ENCODE measurements at places on chromosomes 5 and 9.

- no peak for DNase-seq
Measured at GRCh38 chr5:155299386-155300005, 285.9 kb downstream of the KIF4B start.

GRCh38 chr5:143806579-143806978 lies 5.4 kb upstream of the HMHB1 start:
- DNase-seq, result no peak

DNA sequence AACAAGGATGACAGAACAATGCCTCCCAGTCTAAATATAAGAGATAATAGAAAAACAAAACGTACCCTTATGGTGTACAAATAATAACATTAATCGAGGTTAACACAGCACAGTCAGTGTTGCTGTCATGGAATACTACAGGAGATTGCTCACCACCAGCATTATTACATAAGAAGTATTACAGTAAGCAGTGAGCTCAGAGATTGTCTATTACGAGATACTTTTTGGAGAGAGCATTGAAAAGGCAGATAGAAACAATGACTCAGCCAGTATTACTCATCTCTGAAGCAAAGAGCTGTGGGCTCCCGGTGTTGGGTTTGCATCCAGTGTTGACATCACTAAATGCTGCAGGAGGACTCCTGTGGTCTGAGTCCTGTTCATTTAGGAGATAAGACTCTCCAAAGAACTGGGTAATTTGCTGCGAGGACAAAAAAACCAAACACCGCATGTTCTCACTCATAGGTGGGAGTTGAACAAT lies 191.9 kb upstream of the SEMA6A start:
- peak; percentile 56 for DNase-seq

GRCh38 chr5:38613992-38614836 lies 57.8 kb upstream of the LIFR start:
- DNase-seq, result no peak

GRCh38 chr5:133472829-133473228 lies 139.5 kb downstream of the FSTL4 start:
- no peak for DNase-seq

- no peak for DNase-seq
Measured at GRCh38 chr9:6686396-6686795, 40.9 kb upstream of the GLDC start.

DNA sequence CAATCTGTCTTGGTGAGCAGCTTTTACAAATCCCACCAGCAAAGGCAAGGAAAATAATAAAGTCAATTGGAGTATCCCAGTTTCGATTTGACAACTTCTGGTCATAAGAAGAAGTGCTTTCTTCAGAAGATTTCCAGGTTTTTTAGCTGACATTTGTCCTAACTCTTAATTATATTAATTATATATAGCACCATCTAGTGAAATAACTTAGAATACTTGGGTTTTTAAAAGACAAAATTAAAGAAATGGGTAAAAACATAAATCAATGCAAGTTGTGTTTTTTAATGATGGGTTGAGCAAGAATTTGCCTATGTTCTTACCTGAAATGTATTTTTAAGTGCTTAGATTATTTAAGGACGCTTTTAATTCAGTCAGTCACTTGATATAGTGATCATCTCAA lies 421.8 kb downstream of the ACTL7B start:
- no peak for DNase-seq

DNA sequence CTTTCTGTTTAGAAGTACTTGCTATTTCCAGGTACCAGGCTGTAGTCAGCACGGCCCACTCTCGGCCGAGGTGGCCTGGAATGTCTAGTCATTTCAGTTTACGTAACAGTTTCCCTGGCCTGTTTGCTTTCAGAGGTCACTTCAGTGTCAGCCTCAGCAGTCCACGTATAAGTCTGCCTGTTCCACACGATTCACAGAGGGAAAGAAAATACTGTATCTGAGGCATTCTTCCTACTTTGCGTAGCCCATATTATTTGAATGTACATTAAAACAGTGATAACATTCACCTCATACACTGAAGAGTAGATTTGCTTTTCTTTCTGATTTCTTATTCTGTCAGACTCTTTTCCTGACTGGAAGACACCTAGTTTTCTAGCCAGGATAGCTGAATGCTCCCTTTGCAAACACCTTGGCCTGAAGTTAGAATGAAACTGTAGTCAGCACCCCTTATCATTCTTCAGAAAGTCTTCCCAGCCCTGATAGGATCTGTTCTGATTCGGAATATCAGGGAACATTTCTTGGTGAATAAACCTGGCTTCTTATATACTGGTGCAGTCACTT lies 140.9 kb downstream of the AOPEP start:
- peak; percentile 34 for DNase-seq

- no peak for DNase-seq
Measured at GRCh38 chr9:90046317-90046861, 441.6 kb downstream of the GADD45G start.

GRCh38 chr5:168171901-168172759 lies 119.3 kb upstream of the WWC1 start:
- DNase-seq, result no peak

DNA sequence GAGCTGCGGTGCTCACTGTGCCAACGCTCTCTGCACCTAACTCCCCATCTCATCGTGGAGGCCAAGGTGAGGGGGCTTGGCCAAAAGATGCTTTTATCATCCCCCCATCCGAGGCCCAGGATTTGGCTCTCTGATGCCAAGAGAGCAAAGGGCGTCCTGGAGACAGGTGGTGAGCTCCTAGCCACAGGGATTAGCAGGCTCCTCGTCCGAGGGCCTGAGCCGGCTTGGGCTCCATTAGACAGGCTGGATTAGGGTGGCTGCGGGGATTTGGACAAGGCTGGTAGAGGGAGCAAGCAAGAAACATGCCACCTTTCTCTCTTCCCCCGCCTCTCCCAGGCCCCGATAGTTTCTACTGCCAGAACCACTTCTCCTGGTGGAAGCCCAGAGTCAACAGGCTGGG lies 1.0 kb upstream of the GRM6 start:
- no peak for DNase-seq

DNA sequence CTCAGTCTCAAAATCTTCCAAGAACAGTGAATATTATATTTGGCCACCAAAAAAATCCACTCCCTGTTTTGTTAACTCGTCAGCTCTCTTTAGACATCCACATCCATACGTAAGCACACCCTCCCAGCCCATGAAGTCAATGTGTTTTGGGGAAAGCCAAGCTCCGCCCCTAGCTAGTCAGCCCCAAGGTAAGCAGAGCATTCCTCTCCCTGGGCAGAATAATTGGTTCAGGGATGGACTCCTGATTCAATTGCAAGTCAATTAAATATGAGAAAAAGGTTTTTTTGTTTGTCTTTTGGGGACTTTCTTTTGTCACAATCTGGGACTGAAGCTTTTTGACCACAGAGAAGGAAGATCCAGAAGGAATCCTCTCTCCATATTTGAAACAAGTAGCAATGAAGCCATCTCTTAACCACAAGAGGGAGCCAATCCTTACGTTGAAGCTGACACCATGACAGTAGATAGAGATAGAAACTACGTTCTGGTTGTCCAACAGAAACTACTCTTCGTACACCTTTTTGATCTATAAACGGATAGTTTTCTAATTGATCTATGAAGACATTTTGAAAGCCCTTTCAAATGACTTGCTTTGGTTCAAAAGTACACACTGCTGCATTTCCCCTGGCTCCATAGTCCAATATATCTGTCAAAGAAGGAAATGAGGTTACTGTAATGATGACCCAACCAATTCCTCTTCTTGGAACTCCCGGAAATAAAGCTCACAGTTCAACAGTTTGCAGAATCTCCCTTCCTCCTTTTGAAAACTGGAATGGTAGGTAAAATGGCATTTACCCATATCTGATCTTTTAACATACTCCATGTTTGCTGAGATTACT lies 166.4 kb downstream of the TLE1 start:
- DNase-seq, result no peak

DNA sequence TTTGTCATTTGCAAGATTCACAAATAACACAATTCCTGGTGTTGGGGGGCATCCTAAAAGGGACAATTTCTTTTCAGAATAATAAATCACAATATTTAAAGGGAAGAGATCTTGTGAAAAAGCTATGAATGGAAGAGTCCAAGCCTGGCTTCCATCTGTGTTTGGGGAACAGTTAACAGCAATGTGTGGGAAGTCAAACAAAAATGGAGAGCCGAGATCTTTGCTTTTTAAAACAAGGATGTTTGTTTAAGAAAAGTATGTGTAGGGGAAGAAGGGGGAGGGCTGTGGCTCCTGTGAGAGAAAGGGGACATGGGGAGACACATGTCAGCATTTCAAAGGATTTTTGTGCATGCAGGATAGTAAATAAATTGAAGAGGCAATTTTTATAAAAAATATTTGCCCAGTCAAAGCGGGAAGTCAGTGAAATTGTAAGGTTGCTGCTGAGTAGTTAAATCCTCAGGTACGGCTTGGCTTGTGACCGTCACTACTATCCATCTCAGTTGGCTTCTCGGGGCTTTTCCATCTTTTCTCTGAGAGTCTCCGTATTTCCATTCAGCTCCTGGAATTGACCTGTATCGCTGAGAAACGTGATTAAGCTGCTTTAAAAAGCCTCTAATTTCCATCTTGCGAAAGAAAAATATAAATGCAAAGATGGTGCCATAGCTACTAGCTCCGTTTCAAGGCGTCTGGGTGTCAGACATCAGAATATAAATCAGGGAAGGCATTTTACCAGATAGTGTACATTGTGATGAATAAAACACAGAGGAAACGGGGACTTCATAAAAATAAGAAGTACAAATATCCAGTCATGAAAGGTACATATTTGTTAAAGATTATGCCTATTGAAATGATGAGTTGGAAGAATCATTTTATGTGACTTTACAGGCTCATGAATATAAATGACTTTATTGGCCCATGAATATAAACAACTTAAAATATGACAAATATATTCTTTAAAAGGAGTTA lies 52.9 kb upstream of the VCAN start:
- DNase-seq, result no peak

GRCh38 chr5:36669015-36669651 lies 62.7 kb downstream of the SLC1A3 start:
- no peak for DNase-seq

DNA sequence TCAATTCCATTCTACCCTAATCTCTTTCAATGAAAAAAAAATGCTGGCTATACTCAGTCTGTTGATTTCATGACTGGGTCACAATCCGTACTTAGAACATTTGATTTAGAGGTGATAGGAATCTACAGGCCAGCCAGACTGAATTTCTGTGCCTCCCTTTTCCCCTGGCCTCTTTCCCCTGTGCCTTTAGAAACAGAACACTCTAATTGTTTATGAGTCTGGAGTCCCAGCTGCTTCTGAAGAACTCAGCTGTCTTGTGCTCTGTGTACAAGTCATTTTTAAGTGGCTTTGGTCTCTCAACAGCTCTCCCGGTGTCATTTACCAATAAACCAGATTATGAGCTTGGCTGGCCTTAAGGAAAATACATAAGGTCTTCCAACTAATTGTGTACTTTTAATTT lies 94.1 kb upstream of the ITGA2 start:
- DNase-seq, result no peak

DNA sequence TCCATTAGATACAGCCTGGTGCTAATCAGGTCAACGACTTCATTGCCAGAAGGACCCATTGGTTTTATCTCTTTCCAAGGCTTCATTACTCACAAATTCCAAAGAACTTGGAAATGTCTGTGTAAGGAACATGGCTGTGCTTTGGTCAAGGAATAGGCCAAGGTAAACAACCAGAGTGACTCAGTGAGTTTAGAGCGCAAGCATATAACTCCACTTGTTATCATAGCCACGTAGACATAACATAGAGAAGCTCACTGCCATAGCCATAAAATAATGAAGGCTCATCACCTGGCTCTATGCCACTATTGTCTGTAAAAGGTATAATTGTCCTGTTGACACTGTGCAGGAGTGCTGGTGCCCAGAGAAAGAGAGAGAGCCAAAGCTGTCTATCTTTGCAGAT lies 139.3 kb upstream of the PLCXD3 start:
- no peak for DNase-seq

DNA sequence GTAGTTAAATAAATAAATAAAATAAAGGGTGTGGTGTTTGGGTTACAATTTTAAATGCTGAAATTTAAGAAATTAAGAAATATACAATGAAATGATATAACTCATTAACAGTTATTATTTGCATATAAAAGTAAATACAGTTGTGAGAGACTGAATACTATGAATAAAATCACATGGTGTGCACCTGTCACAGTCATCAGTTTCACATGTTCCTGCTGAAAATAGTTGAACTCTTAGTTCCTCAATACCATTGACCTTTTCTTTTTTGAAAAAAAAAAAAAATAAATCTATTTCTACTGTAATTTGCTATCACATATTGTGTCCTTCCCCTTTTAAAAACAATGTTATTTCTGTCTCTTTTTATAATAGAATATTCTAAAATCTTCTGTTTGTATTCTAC lies 130.9 kb upstream of the CHD1 start:
- DNase-seq, result no peak

- no peak for DNase-seq
Measured at GRCh38 chr5:95446560-95447221, 55.5 kb downstream of the FAM81B start.

GRCh38 chr9:89053301-89053700 lies 62.0 kb downstream of the S1PR3 start:
- no peak for DNase-seq

- no peak for DNase-seq
Measured at GRCh38 chr9:137027369-137028262, at the start of gene ABCA2. Gene ABCA2 (minus strand): TSS chr9:137028237. CDS start chr9:137028140, 97 bp downstream.

DNA sequence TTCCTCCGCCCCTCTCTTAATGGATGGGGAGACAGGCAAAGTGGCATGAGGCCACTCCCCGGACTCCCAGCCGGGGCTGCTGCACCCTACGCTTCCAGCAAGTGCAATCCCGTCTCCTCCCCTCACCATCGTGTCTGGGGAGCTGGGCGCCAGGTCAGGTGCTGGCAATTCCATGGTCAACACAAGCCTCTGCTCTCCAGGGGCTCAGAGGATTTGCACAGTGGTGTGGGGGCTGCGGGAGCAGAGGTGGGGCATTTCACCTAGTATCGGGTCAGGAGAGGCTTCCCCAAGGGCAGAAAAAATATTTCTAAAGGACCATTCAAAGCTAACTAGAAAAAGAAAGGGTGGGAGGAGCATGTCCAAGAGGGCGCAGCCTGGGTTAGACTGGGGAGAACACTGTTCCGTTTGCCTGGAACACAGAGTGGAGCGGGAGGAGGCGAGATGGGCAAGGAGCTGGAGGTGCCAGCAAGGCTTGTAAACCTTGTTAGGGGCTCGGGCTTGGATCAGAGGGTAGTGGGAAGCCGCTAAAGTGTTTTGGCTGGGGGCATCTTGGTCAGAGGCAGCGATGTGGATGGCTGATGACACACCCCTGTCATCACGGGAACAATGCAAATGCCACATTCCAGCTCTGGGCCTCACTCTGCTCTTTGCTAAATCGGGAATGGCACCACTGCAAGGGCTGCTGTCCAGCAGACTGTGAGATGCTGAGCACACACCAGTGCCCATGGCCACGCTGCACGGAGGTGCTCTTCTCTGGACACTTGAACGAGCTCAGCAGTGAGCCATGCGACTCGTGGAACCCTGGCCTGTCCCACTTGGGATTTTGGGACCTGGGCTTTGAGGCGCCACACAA lies 191.7 kb downstream of the CDK5RAP2 start:
- no peak for DNase-seq

GRCh38 chr5:14627270-14627669 lies 37.2 kb upstream of the OTULIN start:
- no peak for DNase-seq

DNA sequence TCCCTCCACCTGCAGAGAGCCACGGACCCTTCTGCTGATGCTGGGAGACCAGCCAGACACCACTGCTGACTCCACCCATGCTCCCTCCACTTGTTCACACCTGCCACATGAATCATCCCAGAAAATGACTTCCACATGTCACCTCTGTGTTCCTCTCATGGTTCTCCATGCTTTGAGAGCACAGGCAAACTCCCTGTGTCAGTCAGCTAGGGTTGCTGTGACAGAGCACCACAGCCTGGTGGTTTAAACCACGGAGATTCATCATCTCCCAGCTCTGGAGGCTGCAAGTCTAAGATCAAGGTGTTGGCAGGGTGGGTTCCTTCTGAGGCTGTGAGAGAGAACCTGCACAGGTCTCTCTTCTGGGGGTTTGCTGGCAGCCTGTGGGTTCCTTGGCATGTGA lies 381.4 kb downstream of the GADD45G start:
- no peak for DNase-seq

All from HS-5 (cell line).